ENCODE measurements at places on chromosomes 6 and 20.
A peak's percentile ranks its signal among the peaks of the same experiment; 100 is the strongest.

GRCh38 chr6:24469811-24470210, 19.6 kb downstream of the GPLD1 start:
- no peak for DNase-seq

DNA sequence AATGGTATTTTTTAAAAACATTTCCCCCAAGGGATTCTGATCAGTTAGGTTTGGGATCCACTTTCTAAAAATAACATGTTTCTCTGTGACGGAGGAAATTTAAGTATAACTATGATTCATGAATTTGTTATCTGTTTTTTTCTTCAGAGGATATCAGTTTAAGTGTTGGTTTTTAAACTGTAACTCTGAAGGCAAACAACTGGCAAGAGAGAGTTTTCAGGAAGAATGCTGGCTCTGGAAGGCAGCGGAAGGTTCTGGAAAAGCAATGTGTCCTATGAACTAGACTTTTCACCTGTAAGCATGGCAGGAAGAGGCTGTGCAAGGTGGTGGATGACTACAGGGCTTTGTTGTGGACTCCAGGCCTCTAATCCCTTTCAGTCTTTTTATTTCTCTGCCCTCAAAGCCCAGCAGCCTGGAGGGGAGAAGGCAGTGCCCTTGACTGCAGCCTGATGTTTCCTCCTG, 153.1 kb downstream of the GMPR start:
- no peak for DNase-seq

DNA sequence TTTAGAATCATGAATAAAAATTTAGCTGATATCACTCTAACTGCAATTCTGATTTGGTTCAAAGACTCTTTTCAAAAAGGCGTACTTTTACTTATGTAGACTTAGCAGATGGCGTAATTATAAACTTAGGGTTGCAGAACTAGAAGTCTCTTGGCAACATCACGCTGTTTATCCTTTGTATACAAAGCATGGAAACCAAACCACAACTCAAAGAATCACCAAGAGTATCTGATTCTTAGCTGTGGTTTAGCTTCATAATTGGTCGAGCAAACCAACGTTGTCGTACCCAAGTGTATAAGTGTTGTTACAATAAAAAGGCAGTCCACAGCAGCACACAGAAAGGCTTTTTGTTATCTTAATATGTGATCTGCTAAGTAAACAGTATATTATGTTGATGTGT, 18.2 kb downstream of the STMND1 start:
- DNase-seq = no peak

GRCh38 chr6:159854959-159855358, 35.8 kb upstream of the MAS1 start:
- DNase-seq = no peak

- DNase-seq = no peak
Observed at GRCh38 chr6:130065609-130066156, 47.3 kb downstream of the L3MBTL3 start.

- no peak for DNase-seq
Observed at GRCh38 chr6:40668203-40668602, 81.0 kb upstream of the LRFN2 start.

- DNase-seq = no peak
Observed at GRCh38 chr6:40738551-40739193, 151.5 kb upstream of the LRFN2 start.

GRCh38 chr20:64247307-64247618, 8.3 kb upstream of the PCMTD2 start:
- no peak for DNase-seq

DNA sequence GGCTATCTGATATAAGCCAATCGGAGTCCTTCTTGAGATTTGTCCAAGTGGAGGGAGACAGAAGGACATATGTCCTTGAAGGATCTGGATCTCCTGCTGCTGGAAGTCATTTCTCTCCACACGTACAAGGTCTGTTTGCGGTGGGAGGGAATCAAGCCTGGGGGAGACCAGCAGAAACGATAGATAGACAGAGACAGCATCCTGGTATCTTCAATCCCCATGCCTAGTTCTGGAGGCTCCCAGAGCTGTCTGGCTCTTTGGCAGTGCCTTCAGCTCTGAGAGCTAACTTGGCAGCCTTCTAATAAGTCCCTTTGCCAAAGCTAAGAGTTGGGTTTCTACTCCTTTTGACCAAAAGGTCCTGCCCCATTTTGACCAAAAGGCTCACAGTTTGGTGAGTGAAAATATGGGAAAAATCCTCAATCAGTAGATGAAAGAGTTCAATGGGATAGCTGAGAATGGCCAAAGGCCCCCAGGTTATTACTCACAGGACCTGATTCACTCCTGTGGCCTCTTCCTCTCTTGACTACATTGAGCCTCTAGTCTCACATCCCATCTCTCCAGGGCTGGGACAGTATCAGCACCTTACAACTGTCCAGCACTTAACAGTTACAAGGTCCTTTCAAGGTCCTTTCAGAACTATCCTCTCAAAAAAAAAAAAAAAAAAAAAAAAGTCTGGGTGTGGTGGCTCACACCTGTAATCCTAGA, 20.3 kb downstream of the AARS2 start:
- no peak for DNase-seq

GRCh38 chr6:14305624-14306023, 188.1 kb downstream of the CD83 start:
- no peak for DNase-seq

DNA sequence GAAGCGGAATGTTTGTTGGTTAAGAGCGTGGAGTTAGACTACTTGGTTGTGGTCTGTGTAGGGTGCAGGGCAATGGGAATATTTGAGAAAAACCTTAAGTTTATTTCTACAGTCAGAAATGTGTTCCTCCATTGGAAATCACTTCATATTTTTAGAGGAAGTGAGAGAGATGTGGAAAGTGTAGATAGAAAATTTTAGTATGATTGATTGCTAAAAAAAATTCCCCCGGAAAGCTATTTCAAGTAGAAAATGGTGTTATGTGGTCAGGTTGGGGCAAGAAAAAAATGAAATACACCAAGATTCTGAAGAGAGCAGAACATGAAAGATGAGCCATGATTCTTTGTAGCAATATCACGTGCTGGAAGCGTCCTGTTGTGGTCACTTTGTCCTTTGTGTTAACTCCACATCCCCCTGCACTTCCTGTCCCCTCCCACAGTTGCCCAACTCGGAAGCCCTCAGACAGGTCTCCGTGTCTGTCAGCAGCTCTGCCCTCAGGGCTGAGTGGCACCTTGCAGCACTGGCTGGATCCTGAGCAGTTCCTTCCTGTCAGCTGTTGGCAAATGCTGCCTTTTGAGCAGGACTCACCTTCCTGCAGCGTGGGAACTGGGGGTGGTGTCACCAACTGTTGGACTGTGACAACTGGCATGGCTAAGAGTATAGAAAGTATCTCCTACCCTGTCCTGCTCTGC, 137.5 kb upstream of the SLC24A3 start:
- peak; percentile 2 for DNase-seq

- peak; percentile 84 for DNase-seq
Observed at GRCh38 chr6:292506-293192, 362 bp downstream of the DUSP22 start.

DNA sequence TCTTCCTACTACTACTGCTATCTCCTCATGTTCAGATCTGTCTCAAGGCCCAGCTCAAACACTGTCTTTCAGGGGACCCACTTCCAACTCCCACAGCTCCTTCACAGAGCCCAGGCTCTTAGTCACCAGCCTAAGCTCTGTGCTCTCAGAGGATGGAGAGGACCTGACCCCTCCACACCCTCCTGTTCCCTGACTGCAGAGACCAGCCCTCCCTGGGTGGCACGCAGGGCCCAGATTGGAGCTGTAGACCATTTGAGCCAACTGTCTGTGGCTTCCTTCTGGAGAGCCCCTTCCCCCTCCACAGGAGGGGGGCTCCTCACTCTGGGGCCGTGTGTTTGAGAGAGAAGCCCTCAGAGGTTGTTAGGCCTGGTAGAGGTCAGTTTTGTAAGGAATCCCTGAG, 9.8 kb downstream of the SNPH start:
- DNase-seq = no peak

DNA sequence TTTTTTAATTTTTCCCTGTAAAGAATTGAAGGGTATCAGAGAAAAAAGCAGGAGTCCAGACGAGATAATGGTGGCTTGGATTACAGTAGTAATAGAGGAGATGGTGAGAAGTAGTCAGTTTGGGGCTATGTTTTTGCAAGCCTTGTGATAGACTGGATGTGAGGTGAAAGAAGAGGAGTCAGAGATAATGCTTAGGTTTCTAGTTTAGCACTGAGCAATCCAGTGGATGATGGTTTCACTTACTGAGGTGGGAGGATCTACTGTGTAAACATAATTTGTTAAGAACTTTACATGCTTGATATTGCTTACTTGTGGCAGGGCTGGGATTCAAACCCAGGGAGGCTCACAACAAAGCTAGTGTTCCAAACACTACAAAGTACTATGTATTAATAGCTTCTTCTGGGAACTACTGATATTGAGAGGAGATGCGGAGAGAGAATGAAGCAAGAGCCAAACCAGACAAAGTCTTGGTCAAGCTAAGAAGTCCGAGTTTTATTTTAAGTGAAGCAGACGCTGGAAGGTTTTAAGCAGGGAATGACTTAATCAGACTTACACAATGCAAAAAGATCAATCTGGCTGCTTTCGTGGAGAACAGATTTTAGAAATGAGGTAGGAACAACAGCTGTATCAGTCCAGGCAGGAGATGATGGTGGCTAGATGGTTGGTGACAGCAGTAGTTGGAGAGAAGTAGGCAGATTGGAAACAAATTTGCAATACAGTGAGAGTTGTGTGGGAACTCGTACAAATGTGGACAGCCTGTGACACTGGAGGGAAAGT, 58.0 kb downstream of the ZFAND3 start:
- no peak for DNase-seq

DNA sequence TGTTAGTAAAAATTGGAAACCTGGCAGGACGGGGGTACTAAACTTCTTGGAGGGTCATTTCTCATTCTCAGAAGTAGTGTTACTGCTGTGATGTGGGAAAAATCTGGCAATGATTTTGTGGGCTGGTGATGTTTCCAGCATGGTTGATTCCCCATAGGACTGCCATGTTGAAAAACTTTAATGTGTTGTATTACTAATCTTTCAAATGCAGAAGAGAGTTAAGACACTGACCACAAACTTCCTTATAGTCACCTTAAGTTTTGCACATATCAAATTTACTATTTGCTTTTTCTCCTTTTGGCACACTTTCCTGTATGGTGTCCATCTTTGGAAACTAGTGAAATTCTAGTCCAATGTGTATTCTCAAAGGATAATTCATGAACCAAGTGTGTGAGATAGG, 236.2 kb upstream of the TAB2 start:
- no peak for DNase-seq

DNA sequence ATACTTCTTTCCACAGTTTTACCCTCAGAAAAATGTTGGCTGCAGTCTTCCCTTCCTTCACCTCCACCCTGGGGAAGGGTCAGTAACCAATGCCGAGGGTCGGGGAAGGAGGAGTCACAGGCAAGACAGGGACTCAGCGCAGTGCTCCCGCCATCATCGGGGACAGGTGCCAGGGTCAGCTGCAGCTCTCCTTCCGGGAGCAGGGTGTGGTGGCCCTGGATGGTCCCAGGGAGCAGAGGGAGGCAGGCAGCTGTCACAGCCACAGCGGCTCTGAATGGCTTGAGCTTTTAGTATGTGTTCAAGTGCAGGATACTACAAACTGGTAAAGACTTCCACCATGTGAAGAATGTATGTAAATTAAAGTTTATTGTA, 26.0 kb upstream of the PI16 start:
- no peak for DNase-seq

GRCh38 chr6:4727217-4727616, 49.0 kb upstream of the CDYL start:
- DNase-seq = no peak

DNA sequence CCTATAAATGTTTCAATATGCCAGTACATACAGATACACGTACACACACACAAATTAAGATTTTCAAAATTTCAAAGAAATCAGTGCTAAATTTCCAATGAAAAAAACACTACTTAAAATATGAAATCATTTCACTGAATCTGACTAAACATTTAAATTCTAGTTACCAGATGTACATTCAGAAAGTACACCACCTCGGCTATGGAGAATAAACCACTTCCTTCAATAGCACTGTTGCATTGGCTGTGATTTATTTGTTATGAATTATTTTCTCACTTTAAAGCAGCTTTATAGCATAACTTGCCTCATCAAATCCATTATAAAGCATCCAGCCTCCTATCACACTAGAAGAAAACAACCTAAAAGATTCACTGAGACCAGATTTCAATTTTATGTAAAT, 36.6 kb downstream of the HBS1L start:
- DNase-seq = no peak

GRCh38 chr6:145860562-145860961, 46.0 kb upstream of the FBXO30 start:
- DNase-seq = no peak

DNA sequence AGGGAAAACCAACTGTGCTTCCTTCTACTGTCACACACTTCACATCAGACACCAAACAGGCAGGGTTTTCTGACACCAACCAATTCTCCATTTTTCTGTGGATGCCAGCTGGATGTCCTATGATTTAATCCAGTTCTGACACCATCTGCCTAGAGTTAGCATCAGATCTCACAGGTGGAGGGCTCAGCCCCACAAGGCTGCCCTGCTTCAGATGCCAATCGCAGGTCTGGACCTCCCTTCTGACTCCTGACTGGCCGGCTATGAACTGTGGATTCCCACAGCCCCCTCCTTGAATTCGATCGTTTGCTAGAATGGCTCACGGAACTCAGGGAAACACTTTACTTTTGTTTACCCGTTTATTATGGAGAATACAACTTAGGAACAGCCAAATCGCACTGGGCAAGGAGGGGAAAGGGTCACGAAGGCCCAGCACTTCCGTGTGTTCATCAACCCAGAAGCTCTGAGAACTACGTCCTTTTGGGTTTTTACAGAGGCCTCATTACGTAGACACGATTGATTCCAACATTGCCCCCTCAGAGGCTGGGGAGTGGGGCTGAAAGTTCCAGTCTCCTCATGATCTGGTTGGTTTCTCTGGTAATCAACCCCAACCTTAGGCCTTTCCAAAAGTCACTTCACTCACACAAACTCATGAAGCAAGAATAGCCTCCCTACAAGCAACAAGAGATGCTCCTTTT, 25.4 kb upstream of the MAS1 start:
- no peak for DNase-seq

- DNase-seq = peak; percentile 3
Observed at GRCh38 chr6:7697820-7698623, 27.9 kb upstream of the BMP6 start.

- DNase-seq = no peak
Observed at GRCh38 chr6:85506441-85507093, 56.7 kb downstream of the NT5E start.

DNA sequence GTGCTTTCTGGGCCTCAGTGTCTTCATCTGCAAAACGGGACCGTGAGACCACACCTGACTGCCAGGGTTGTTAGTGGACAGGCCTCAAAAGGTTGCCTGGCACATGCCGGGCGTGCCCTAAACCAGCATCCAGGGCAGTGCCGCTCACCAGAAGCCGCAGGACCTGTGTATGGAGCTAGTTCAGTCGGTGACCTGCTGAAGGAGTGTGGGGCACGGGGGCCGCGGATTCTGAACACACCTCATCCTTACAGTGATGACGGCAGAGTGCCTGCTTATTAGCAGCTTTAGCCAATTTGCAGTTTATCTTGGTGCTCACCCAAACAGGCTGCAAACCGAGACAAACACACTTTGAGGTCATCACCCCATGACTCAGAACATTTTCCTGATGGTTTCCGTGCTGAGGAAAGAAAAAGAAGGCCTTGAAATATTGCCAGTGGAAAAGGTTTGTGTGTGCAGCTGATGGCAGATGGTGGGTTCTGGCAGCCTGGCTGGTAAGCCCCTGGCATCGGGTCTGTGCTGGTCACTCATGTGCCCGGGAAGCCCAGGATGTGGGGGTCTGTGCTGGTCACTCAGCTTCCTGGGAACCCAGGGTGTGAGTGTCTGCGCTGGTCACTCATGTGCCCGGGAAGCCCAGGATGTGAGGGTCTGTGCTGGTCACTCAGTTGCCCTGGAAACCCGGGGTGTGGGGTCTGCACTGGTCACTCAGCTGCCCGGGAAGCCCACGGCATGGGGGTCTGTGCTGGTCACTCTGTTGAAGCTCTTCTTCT, 153.8 kb downstream of the ERMARD start:
- DNase-seq = no peak

Measured in CD4-positive, alpha-beta T cell treated with Interleukin-12 subunit alpha and Interleukin-12 subunit beta, for 1 hour (primary cell).